A549 treated with Mapracorat at 1 μM for 4 hours (cell line): ENCODE measurements at places on chromosomes 3 and 15. TPM values are rescaled to one million over a fixed set of nuclear protein-coding genes. Genes with fewer than 3 reads are reported as not detected.

The WDR72 gene
- total RNA-seq, result 6.0 to 7.3 TPM (median 6.9 TPM) in 5 replicates

The UACA gene
- total RNA-seq, result 34.9 to 41.1 TPM (median 39.7 TPM) in 5 replicates

The ARIH2 gene
- total RNA-seq, result 53.1 to 63.5 TPM (median 57.3 TPM) in 5 replicates

The SST gene
- not detected in 5 replicates for total RNA-seq

The LRRIQ4 gene
- not detected in 5 replicates for total RNA-seq

The PAK6 gene
- total RNA-seq, result 0.43 to 0.86 TPM (median 0.60 TPM) in 5 replicates

The PLA2G4E gene
- total RNA-seq, result not detected in 5 replicates

The KPNA4 gene
- 28.9 to 31.6 TPM (median 30.3 TPM) in 5 replicates for total RNA-seq

The CIDEC gene
- total RNA-seq, result 50.4 to 66.9 TPM (median 56.5 TPM) in 5 replicates

The GOLGA8S gene
- 0.10 to 0.23 TPM (median 0.18 TPM) in 5 replicates for total RNA-seq

The RPL39L gene
- 48.7 to 53.7 TPM (median 51.6 TPM) in 5 replicates for total RNA-seq

The GOLGA8N gene
- 0.95 to 1.7 TPM (median 1.3 TPM) in 5 replicates for total RNA-seq

The GOLGA6A gene
- 0.07 to 0.26 TPM (median 0.10 TPM) in 5 replicates for total RNA-seq

The KBTBD13 gene
- total RNA-seq, result not detected in 5 replicates
